ENCODE measurements at places on chromosomes 1 and 21.

GRCh38 chr1:59413327-59413720, 116.4 kb downstream of the FGGY start:
- no peak for DNase-seq

DNA sequence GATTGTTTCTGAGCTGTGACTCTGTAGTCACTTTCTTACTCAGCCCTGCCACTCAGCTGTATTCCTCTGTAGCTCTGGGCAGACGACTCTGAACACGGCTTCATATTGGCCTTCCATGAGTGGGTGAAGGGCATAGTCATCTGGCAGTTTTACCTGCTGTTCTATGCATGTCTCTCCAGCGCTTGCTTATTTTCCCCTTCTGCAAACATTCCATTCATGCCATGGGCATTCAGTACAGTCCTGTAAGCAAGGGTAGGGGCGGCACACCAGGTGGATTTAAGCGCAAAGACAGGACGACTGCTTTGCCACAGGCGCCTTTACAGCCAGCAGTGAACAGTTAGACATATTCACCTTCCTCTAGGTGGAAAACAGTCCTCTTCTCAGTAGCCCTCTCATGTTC, 4.4 kb upstream of the WDR26 start:
- DNase-seq, result no peak

DNA sequence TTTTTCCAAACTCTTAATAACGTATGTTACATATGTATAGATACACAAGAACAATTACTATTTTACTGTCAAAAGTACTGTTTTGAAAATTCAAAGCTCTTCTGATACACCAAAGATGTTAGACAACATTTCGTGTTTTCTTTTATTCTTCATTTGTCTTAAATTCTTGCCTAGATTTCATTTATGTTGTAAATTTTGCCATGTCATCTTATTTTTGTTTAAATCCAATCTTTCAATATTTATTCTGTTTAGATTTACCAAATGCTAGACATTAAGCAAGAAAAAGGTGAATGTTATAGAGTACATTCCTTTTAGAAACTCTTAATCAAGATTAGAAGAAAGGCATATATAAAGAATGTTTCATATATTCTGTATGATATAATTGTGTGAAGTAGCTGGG, 876.9 kb downstream of the KCNT2 start:
- no peak for DNase-seq

DNA sequence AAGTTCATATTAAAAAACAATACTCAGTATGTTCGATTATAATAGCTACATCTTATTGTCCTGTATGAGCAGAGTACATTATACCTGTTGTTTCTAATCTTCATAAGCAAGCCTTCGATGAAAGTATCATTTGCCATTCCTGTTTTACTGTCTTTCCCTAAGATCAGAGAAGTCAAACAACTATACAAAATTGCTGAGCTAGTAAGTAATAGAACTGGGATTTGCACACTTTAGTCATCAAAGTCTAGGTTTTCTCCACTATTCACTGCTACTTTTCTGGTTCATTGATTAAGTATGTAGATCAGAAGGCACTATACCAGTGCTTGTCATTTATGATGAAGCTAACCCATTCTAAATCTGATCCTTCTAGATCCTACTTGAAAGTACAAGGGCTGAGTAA, 108.9 kb downstream of the NR5A2 start:
- DNase-seq, result no peak

DNA sequence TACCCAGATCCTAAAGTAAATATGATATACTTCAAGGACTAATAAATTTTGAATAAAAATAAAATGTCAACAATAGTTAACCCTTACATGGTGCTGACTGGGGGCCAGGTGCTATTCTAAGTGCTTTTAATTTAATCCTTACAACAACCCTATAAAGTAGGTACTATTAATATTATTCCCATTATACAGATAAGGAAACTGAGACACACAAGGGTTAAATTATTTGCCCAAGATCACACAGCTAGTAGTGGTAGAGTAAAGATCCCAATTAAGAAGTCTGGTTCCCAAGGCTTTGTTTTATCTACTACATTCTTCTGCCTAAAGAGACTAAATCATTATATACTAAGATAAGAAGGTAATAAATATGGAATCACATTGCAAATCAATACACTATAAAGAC, 34.2 kb downstream of the SYNJ1 start:
- DNase-seq, result no peak

DNA sequence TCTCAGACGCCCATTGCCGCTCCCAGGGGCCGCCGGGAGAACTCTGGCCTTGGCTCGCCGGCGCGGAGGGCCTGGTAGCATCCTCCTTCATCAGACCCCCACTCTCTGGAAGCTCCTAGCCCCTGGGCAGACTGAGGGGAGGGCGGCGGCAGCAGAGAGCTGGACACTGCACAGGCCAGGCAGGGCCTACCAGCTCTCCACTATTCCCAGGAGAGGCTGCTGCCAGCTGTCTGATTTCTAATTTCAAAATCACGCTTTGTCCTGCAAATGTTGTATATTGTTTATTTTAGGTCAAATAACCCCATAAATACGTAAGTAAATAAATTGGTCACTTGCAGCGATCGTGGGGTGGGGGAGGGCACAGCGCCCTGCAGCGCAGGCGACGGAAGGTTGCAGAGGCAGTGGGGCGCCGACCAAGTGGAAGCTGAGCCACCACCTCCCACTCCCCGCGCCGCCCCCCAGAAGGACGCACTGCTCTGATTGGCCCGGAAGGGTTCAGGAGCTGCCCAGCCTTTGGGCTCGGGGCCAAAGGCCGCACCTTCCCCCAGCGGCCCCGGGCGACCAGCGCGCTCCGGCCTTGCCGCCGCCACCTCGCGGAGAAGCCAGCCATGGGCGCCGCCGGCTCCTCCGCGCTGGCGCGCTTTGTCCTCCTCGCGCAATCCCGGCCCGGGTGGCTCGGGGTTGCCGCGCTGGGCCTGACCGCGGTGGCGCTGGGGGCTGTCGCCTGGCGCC, at the start of gene MTARC1:
MTARC1 (plus strand) TSS at position 577 of the 732 bp plus-strand sequence; CDS start at position 609, 32 bp downstream.
- DNase-seq, result peak; percentile 84

DNA sequence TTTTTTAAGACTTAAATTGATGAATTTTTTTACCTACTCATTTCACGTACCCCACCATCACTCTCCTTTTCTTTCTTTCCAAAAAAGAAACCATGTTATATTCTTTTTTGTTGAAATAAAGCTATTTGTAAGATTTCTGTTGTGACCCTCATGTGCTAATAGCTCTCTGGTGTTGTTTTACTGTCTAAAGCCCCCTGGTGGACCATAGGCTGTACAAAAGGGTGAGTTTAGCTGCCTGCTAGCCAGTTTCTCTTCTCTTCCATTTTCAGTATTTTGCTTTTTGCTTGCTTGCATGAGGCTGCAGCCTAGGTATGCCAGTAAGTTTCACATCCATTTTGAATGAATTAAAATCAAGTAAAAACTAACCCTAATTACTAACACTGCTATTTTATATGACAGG, 15.6 kb upstream of the VAMP3 start:
- no peak for DNase-seq

Data from NCI-H510A treated with DMSO at 0.1 percent for 48 hours (cell line).